HT-29 (cell line): ENCODE measurements at places on chromosomes 12 and 14.

DNA sequence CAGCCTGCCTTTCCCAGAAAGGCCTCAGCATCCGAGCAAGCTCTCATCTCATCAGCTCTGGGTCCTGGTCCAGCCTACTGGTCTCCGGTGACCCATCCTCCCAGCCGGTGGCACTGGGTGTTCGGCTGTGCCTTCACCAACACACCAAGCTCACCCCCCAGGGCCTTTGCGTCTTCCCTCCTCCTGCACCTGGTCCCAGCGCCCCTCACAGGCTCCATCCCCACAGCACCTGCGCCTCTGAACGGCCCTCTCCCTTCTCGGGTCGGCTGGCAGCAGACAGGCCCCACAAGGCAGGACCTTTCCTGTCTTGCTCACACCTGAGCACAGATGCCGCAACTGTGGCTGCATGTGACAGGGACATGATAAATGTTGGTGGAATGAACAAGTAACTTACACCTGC lies 13.1 kb downstream of the P2RX2 start:
- no peak for DNase-seq

- DNase-seq, result no peak
These were observed 13.9 kb upstream of the PPP1CC start for GRCh38 chr12:110756611-110757010.

GRCh38 chr12:53196486-53196885 lies 10.6 kb downstream of the ITGB7 start:
- peak; percentile 78 for DNase-seq

- peak; percentile 76 for DNase-seq
These were observed 29.2 kb downstream of the ZCCHC8 start for GRCh38 chr12:122471324-122472226.

DNA sequence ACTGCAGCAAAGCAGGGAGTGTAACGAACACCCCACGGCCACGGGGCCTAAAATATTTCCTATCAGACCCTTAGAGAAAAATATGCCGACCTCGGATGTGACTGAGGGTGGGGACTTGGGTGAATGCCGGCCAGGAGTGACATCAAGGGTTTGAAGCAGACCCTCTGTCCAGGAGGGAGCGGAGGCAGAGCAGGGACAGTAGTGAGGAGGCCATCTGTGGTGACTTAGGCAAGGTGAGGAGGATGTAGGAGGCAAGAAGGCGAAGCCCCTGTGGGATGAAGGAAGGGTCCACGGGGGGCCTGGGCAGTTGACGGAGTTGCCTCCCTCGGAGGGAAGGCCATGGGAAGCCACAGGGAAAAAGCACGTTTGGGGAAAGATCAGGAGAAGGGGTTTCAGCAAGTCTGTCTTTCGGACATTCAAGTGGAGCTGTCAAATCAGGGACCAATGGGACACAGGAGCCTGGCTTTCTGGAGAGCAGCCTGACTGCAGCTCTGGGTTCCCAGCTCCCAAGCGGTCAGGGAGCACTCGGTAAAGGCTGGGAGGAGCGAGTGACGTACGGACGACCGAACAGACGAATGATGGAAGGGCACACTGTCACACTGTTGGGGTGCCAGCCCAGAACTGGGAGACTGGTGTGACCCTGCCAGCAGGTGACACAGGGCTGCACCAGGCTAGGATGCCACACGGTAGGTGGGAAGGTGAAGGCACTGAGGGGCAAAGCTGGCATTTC lies 74.3 kb downstream of the MOK start:
- DNase-seq, result no peak

GRCh38 chr12:55969356-55969755 lies 2.7 kb downstream of the CDK2 start:
- DNase-seq, result no peak

GRCh38 chr14:60636879-60637478 lies 12.3 kb downstream of the SIX1 start:
- no peak for DNase-seq

DNA sequence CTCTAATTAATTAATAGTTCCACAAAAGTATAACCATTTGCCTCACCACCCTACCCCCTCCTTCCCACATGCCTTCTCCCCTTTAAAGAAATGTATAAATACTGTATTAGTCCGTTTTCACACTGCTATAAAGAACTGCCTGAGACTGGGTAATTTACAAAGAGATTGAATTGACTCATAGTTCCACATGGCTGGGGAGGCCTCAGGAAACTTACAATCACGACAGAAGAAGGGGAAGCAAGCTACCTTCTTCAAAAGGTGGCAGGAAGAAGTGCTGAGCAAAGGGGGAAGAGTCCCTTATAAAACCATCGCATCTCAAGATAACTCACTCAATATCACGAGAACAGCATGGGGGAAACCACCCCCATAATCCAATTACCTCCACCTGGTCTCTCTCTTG lies 8.2 kb upstream of the RESF1 start:
- DNase-seq, result no peak

DNA sequence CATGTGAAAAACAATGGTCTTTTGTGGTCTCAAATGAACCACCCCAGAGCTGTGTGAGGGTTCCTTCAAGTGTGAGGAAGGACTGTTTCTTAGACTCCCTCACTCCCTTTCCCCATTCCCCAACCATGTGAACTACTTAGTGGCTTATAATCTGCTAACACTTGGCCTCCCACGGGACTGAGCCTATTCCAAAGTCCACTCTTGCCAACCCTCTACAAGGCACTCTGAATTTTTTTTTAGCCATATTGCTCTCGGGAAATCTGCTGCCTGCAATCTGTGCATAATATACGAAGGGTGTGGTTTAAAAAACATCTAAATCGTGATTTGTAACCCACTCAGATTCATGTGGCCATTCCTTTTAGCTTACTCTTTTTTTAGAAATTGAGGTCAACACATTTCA lies 2.6 kb downstream of the SVOP start:
- DNase-seq, result no peak

DNA sequence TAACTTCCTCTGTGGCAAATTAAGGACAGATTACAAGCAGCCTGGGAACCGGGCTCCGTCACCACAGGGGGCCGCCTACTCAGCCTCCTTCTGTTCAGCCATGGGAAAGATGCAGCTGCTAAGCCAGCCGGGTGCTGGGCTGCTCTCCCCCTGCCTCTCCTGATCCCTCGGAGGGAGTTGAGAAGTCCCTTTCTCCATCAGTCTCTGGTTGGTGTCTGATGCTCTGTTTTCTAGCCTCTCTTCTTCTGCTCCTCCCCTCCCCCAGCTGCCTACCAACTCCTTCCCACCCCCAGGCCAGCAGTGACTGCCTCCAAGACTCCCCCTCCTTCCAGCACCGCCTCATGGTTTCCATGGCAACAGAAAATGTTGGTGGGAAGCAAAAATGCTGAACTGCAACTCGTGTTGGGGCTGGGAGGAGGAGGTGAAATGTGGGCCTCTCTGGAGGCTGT lies 486.7 kb downstream of the APAF1 start:
- no peak for DNase-seq

GRCh38 chr14:68944162-68944561 lies 34.9 kb downstream of the ACTN1 start:
- no peak for DNase-seq

GRCh38 chr12:120962532-120963020 lies 15.8 kb upstream of the HNF1A start:
- DNase-seq, result peak; percentile 30
